GM23338 (cell line): ENCODE measurements at places on chromosomes 4 and X. TPM values are rescaled to one million over a fixed set of nuclear protein-coding genes. Genes with fewer than 3 reads are reported as not detected.

DNA sequence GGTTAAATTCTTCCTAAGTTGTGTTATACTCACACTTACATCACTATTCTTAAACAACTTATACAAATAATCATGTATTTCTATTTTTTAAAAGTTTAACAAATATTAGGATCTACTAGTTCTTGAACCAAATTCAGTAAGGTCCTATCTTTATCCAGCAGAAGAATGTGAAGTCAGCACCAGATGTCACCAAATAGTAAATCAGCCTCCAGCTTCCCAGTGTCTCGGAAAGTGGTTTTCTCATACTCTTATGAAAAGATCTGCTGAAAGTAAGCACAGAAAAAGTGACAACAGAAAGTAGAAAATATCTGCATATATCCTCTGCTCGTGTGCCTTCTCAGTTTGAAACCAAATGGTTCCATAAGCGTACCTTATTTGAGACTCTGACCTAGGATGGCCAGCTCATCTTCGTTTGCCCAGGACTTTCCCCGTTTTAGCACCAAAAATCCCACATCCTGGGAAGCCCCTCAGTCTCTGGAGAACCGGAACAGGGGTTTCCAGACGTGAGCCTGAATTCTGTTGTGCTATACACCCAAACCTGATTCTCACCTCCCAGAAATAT is 98.0 kb upstream of the DCLK2 start:
- H3K36me3 ChIP-seq = no peaks in the 10 kb centered on the region
- H3K4me3 ChIP-seq = no peak overlapping the region
- no peak overlapping the region for H3K27ac ChIP-seq
- no peaks in the 10 kb centered on the region for H3K4me1 ChIP-seq
- no peaks in the 10 kb centered on the region for H3K27me3 ChIP-seq

GRCh38 chr4:92497141-92497540 is 193.4 kb downstream of the GRID2 start:
- no peaks in the 10 kb centered on the region for H3K27me3 ChIP-seq
- no peak for DNase-seq
- no peak overlapping the region for H3K4me3 ChIP-seq
- peaks cover 78% of the 10 kb centered on the region for H3K4me1 ChIP-seq
- no peak overlapping the region for H3K27ac ChIP-seq

DNA sequence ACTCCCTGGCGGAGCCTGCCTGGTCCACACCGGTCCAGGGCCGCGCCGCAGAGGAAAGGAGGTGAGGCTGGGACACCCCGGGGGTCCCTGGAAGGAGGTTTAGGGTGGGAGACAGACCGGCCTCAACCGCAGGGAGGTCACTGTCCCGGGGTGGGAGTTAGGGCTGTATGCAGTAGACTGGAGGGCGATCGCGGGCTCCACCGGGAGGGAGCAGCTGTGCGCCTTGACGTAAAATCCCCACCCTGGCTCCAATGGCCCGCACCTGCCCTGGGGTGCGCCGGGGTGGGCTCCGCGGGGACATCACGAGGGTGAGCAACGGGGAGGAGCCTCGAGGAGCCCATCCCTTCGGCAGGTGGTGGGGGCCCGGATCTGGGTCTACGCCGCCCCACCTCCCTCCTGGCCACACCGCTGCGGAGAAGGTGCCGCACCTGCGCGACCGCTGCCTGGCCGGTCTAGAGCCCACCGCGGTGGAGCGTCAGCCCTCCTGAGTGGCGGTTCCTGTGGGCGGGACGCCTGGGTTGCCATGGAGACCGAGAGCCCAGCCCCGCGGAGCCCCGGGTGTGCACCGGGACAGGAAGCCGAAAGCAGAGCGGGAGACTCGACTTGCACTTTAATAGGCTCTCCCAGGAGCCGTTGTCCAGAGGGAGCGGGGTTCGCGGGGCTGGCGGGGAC is 105.1 kb downstream of the ADRA2C start:
- peak; percentile 94 for DNase-seq
- H3K36me3 ChIP-seq = no peaks in the 10 kb centered on the region
- H3K4me1 ChIP-seq = no peaks in the 10 kb centered on the region
- peaks cover 28% of the 10 kb centered on the region for H3K27me3 ChIP-seq
- H3K4me3 ChIP-seq = peak overlapping the region; percentile 59
- no peak overlapping the region for H3K27ac ChIP-seq

ERCC6L gene
- 21.2 and 23.1 TPM in 2 replicates for total RNA-seq
